GM23248 (cell line): ENCODE measurements at places on chromosomes 3 and 15. TPM values are rescaled to one million over a fixed set of nuclear protein-coding genes. Genes with fewer than 3 reads are reported as not detected.

DNA sequence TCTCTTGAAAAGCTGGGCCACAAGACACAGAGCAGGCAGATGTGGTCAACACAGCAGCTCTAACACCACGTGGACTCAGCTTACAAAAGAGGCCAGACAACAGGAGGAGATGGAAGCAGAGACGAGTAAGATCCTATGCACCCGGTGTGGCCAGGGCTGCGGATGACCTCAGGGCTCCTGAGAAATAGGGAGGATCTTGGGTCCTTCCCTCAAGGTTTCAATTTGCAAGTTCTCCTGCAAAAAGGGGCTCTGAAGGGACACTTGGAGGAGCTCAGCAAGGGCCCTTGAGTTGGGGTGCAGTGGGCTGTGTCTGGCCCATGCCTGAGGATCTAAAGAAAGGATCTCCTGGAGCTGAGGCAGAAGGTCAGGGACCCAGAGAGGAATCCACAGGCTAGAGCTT lies 249.5 kb upstream of the IGF1R start:
- H3K4me3 ChIP-seq, result no peak overlapping the region
- no peaks in the 10 kb centered on the region for H3K27me3 ChIP-seq
- H3K27ac ChIP-seq, result no peak overlapping the region
- no peaks in the 10 kb centered on the region for H3K4me1 ChIP-seq
- DNase-seq, result no peak

DNA sequence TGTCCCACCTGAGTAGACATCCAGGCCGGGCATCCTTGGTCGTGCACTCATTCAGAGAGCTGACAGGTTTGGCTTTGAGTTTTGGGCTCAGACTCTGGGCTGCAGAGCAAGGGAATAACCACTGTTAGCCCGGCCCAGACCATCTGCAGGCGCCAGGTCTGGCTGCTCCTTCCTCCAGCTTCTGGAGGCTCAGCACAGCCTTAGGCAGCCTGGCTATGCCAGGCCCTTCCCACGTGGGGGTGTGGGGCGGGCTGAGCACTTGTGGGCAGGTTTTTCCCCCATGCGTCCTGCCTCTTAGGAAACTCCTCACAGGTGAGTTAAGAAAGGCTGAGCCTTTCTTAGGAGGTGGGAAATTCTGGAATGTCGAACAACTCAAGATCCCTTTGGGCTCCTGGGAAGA lies 11.2 kb downstream of the PLA2G4B start:
- H3K27me3 ChIP-seq, result no peaks in the 10 kb centered on the region
- no peaks in the 10 kb centered on the region for H3K4me1 ChIP-seq

DNA sequence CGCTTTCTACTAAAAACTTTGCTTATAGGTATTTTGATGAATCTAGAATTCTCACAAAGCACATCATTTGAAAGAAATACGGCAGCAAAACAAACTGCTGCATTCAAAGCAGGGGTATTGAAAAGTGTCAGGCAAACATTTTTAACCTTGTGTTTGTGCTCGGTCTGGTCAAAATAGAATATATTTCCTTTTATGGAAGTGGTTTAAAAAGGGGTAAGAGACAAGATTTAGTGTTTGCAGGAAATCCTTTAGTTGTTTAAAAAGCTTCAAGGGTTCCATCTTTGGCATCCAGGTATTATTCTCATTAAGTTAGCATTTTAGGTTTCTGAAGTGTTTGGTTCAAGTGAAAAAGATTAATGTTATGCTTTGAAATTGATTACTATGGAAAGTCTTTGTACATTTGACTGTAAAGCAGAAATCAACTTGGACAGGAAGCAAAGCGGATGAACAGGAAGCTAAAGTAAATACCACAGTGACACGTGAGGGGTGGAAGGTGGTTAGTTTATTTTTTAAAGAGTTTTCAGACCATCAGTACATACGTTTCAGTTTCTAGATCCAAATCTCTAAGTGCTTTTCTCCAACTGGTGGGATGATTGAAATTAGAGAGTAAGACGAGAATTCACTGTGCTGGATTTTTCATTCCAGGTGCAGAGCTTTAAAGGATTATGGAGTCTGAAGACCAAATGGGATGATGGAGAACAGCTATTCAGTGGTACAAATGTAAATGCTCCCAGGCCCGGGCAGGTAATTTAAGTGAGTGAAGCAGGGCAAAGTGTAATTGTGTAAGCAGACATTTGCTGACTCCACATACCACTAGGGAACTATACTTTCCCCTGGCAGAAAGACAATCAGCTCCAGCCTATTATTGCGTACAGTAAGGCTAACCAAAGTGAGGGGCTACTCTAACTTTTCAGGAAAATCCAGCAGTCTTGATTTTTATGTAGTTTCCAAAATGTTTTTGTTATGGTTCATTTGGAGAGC lies 341.8 kb upstream of the TBL1XR1 start:
- no peaks in the 10 kb centered on the region for H3K36me3 ChIP-seq
- DNase-seq, result no peak
- H3K27me3 ChIP-seq, result no peaks in the 10 kb centered on the region
- peaks cover 20% of the 10 kb centered on the region for H3K4me1 ChIP-seq

DNA sequence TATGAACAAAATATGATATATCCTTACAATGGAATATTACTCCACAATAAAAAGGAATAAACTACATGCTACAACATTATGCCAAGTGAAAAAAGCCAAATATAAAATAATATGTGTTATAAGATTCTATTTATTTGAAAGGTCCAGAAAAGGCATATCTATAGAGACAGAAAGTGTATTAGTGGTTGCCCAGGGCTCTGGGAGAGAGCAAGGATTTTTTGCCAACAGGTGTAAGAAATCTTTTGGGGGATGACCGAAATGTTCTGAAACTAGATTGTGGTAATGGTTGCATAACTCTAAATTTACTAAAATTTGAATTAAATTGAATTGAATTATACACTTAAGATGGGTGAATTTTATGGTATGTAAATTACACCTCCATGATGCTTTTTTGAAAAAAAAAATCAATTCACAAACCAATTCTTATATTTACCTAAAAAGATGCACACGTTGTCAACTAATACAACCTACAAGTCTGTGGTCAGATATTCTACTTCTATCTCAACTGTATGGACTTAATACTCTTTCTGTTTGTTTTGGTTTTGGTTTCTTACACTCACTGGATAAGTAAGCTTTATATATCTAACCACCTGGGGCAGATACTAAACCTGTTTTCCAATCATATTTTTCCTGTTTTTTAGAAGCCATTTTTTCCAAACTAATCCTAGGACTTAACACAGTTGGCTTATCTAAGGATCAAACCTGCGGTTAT lies 75.8 kb downstream of the FBN1 start:
- no peak overlapping the region for H3K4me3 ChIP-seq
- peaks cover 46% of the 10 kb centered on the region for H3K4me1 ChIP-seq
- no peak for DNase-seq
- peaks cover 63% of the 10 kb centered on the region; the same call in 1 of the 2 replicates for H3K36me3 ChIP-seq
- no peaks in the 10 kb centered on the region for H3K27me3 ChIP-seq
- peak overlapping the region; percentile 49 for H3K27ac ChIP-seq

DNA sequence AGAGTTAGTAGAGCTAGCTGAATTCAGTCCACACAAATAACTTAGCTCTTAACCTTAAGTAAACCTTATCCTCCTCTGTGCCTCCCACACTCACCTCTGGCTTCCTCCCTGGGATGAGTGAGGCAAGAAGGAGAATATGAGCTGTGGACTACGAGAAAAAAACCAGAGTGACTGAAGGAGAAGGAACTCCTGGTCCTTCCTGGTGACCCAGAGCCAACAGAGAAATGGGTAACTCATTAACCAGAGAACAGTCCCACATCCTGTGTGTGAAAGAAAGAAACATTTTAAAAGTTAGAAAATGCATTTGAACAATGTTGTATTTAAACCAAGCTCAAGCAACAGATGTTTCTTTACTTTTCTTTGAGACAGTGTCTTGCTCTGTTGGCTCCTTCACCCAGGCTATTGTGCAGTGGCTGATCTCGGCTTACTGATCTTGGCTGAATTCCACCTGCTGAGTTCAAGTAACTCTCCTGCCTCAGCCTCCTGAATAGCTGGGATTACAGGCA lies 27.5 kb upstream of the FAM81A start:
- H3K4me1 ChIP-seq, result no peaks in the 10 kb centered on the region
- no peak overlapping the region for H3K27ac ChIP-seq
- no peaks in the 10 kb centered on the region for H3K36me3 ChIP-seq
- H3K4me3 ChIP-seq, result no peak overlapping the region
- peak; percentile 24 for DNase-seq

Gene MAGEL2
- total RNA-seq, result 0.22 TPM in 1 of 2 replicates, not detected in the other
